NCI-H446 (cell line): ENCODE measurements at places on chromosomes 4 and X.

DNA sequence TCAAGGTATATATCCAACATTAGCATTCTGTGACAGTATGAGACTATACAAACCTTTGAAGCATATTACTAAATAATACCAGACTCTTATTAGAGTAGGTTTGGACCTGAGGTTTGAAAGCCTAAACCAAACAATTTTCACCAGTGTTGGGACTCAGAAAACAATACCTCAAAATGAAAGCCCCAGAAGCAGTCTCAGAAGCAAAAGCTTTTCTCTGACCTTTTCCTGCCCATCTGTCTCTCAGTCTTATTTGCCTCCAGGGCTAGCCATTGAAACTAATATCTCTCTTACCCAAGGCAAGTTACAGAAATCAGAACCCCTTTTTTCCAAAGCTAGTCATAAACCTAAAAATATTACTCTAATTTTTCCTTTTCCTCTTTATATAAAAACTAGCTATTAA is 163.3 kb downstream of the PTCHD1 start:
- DNase-seq, result no peak

- DNase-seq, result no peak
These were observed 36.0 kb upstream of the CCNG2 start for GRCh38 chr4:77120886-77121508.

DNA sequence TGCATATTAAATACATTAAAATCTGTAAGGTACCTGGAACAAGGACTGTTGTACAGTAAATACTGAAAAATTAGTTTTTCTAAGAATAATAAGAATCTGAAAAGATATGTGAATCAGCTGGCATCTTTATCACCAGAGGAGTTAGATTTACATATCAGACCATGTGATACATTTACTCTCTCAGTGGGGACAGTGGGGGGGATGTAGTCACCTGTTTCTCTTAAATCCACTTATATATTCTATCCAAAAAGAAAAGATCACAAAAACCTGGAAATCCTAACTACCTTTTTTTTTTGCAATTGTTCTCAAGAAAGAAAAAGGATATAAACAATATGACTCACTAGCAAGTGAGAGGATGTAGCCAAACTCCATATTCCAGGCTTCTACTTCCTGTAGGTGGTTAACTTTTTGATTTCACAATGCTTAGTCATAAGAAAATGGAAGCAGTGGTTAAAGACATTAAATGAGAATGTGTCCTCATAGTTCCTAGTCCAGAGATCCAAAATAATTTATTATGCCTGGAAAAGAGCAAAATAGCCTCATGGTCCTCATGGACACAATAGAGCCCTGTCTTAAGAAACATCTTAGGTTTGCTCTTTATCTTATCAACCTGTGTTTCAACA is 22.5 kb upstream of the MYOZ2 start:
- DNase-seq, result no peak

DNA sequence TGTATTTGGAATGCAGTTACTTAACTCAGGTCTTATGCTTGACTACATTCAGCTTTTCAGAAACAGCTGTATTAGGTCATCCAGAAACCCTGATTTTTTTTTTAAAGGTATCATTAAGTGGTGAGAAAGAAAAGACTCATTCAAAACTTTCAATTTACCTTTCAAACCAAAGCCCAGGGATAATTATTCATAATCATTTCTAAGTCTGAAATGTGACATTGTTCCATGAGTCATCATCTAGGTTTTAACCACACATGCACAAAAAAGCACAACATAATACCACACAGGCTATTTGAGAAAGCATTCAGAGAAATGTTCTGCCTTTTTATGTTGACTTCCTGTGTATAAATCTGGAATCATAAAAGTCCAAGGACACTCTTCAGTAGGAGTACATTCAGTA is 288.2 kb downstream of the IL1RAPL2 start:
- no peak for DNase-seq

DNA sequence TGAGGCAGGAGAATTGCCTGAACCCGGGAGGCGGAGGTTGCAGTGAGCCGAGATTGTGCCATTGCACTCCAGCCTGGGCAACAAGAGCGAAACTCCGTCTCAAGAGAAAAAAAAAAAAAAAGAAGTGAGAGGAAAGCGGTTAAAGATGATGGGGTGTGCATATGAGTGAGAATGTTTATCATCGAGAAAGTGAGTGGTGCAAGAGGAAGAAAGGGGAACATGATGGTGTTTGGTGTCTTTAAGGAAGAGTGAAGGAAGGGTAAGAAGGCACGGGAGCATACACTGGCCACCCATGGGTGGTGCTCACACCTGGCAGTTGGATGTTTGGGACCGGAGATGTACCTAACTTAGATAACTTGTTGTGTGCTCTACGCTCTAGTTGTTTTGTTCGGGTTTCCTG is 62.2 kb downstream of the STOX2 start:
- no peak for DNase-seq

DNA sequence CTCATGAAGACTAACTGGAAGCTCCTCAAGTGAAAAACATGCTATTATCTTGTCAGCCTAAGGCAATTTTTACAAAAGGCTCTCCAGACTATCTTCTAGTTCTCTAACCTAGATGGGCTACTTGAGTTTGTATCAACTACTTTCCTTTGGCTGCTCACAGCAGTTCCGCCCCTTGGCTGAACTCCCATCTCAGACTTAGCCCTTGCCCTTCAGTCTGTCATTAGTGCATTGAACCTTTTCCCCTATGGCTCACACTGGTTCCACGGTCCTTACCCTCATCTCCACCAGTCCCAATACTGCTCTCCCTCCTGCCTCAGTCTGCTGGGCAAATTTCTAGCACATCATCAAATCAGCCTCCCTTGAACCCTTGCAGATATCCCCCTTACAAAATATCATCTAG is 362.3 kb downstream of the PPP1R2C start:
- DNase-seq, result no peak

- no peak for DNase-seq
These were observed 260.2 kb downstream of the UNC5C start for GRCh38 chr4:95288552-95288951.

DNA sequence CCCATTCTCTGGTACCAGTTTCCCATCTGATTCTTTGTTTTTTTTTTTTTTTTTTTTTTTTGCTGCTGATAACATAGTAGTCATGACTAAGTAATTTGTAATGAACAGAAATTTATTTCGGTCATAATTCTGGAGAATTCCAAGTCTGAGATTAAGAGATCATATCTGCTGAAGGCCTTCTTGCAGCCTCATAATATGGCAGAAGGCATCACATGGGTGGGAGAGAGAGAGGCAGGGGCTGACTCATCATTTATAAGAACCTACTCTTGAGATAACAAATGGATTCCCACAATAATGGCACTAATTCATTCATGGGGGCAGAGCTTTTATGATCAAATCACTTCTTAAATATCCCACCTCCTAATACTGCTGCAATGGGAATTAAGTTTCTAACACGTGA is 1034.3 kb downstream of the STIM2 start:
- DNase-seq, result no peak
